ENCODE measurements at places on chromosomes 4 and X.

DNA sequence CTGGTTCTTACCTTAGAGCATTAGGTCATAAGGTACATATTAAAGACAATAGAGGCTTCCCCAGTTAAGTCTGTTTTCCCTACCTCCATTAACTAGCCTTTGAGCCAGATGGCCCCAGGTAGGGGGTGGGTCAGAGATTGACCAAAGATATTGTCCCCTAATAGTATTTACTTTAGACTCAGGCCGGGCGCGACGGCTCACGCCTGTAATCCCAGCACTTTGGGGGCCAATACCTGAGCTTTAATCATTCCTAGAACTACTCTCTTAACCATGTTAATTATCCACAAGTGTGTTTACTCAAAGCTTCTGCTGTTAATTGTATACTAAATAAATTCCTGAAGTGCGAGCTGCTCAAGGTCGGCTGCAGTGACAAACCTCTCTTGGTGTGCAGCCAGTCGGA is 28.0 kb upstream of the AMBN start:
- no peak for DNase-seq

DNA sequence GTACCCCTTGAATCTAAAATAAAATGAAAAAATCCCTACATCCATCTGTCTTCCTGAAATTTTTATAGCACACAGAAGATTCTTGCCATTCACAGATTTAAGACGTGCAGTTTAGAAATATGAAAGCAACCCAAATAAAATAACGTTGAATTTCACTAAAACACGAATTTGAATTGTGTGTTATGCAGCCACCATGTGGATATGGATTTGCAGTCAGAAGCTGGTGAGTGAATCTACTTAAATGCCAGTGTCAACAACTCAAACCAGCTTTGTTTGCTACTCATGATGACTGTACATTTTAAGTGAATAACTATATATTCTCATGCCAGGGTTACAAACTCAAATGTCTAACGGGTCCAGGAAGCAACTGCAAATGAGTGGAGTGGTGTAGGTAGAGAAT is 173.0 kb upstream of the HAND2 start:
- no peak for DNase-seq

DNA sequence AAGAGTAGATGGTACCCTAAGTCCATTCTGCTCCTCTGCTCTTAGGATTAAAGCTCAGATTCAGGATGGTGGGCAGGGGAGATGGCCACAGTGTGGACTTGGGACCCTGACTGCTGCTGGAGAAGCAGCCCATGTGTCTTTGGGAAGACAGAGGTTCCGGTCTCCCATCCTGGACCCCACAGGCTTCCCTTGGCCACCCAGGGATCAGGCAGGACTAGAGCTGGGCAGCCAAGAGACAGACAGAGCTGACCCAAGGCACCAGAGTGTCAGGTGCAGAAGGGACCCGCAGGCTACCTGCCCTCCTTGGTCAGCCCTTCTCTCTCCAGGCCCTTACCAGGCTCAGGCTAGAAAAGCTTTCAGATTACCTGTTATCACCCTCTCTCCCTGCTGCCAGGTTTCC is 25.7 kb upstream of the SHROOM4 start:
- DNase-seq: no peak

- no peak for DNase-seq
These were observed 67.8 kb upstream of the ANXA3 start for GRCh38 chr4:78483811-78484210.

GRCh38 chrX:150037041-150037440 is 98.8 kb upstream of the EOLA2 start:
- DNase-seq: no peak

DNA sequence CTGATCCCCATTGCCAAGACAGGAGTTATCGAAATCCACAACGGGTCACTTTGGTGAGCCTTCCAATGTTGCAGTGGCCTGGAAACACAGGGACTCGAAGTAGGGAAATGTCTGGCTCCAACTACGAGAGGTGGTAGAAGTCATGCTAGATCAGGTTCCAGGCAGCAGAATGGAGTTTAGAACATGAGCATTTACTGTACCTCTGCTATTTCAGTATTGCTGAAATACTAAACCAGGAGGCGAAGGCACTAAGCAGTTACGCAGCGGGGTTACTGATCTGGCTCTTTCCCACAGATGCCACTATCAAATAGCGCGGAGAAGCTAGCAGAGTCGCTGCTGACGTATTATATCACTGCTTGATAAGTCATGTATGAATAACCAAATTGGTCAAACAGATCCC is 56.3 kb downstream of the PTCHD1 start:
- DNase-seq: no peak

DNA sequence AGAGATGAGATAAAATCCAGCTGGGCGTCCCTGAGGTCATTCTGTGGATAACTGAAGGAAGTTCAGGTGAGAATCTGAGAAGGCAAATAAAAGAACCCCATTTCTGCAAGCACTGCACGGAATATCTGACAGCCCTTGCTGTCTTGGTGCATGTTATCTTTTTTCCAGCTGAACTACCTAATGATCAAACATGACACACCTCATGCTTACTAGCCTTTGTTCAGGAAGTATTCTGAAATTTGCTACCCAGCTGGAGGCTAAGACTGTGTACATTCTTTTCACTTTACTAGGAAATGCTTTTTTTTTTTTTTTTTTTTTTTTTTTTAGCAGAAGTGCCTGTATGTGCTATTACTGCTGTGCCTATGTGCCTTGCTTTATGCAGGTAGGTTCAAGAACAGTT is 718.1 kb downstream of the SMARCA1 start:
- DNase-seq: no peak

DNA sequence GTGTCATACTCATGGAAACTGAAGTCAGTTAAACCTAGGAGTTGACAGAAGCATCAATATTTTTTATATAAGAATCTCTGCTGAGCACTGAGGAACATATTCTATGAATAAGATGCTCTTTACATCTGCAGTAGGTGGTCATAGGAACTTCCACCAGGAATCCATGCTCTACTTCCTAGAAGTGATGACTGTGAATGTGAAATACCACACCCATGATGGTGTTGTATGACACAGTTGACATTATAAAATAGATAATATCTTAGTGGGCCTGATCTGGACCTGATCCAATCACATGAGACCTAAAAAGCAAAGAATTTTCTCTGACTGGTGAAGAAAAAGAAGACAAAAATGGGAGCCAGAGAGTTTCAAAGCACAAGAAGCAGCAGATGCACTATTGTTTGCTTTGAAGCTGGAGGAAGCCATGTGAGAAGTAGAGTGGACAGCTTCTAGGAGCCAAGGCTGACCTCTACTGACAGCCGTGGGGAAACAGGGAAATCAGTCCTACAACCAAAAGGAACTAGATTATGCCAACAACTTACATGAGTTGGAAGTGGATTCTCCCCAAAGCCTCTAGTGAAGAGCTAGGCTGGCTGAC is 68.6 kb upstream of the HS3ST1 start:
- DNase-seq: no peak

GRCh38 chr4:95450294-95450693 is 98.5 kb downstream of the UNC5C start:
- DNase-seq: no peak

DNA sequence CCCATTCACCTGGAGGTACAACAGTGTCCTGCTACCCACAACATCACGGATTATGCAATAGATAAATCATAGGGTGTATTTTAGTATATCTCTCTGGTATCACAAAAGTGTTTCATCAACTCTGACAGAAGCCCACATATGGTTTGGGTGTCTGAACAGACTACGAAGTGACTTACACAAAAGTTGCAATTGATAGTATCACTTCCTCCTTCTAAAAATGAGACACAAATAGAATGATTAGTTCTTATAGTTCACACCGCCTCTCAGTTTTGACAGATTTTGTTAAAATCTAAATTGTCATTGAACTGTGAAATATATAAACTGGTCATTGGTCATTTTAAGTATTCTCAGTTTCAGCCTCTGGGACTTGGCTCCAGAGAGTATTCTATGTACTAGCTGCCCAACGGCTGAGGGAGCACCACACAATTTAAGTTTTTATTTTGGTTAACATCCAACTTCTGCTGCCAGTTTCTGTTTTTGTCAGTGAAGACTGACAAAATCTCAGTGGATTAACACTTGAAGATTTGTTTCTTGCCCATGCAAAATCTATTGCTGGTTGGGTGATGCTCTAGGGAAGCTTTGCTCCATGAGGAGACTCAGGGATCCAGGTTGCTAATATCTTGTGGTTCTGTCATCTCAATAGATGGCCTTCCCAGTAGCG is 113.8 kb upstream of the PUDP start:
- no peak for DNase-seq

GRCh38 chrX:69309074-69309792 is 144.0 kb upstream of the PJA1 start:
- no peak for DNase-seq

DNA sequence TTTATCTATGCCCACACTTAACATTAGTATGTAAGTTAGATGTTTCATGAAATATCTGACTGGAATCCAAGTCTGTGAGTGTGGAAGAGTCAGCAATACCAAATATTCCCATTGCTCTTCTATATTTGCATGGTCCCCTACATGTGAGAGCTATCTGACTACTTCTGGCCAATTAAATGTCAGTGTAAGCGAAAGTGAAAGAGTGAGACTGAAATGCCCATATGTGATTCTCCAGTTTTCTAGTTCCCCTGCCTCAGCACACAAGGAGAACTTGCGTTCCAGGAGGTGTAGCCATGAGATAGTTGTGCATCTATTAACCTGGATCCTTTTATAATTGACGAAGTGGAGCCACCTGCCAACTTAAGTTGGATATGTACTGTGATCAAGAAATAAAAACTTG is 50.1 kb upstream of the GLRB start:
- no peak for DNase-seq

GRCh38 chrX:146887020-146887419 is 72.5 kb upstream of the CXorf51A start:
- no peak for DNase-seq

DNA sequence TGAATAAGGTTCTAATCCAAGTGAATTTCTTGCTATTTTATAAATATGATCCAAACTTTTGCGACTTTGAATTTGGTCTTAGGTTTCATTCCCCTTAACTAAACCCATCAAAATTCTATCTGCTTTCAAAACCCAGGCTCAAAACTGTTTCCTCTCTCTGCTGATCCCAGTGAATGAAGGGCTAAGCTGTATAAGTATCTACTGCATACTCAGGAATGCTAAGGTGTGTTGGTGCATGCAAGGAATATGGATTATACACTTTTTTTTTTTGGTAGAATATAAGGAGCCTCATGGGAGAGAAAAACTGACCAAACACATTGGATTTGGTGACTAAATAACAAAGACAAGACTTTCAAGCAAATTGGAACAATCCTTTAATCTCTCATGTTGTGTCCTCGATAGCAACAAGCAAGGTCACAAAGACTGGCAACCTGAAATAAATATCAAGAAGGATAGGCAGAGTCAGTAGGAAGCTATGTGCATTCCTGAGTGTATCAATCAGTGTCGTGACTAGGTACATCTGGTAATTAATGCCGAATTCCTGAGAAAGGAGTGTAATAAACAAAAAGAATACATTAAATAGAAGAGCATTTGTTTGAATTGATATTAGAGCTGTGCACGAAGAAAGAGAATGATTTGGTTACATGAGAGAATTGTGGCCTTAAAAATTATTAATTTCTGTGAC is 74.3 kb upstream of the KCTD8 start:
- no peak for DNase-seq

DNA sequence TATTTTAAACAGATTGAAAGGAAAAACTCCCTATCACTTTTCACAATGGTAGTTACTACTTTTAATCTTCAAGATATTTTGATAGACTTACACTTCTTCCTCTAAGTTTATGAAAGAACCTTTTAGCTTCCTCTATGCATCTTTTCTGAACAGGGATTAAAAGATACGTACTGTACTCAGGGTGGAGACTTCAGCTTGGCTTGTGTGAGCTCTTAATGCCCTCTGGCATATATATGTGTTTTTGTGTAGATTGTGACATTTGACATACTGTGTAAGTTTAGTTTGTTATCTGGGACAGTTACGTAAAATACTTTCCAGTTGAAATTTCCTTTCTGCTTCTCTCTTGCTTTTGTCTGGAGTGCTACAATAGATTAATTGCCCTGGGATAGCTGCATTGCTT is 109.3 kb upstream of the NUDT6 start:
- DNase-seq: no peak

- no peak for DNase-seq
These were observed 161.0 kb downstream of the NSUN7 start for GRCh38 chr4:40910706-40911105.
